ENCODE measurements at places on chromosomes 6 and 20.

DNA sequence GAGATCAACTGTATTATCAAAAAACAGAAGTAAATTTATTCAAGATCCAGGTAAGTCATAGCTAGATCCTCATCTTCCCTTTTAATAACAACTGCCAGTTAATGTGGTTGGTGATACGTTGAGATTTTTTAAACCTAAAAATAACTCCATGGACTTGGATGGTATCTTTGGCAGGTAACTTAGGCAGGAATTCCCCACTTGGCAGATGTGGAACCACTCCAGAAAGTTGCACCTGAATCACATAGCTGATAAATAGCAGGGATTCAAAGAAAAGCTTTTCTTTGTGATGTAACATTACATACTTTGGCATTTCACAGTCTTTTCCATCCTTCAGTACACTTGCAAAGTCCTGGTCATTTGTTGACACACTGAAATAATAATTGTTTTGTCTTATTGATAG, 62.6 kb downstream of the PRPH2 start:
- DNase-seq = no peak

- no peak for DNase-seq
These were observed 332.9 kb downstream of the RNF144B start for GRCh38 chr6:18720075-18720474.

DNA sequence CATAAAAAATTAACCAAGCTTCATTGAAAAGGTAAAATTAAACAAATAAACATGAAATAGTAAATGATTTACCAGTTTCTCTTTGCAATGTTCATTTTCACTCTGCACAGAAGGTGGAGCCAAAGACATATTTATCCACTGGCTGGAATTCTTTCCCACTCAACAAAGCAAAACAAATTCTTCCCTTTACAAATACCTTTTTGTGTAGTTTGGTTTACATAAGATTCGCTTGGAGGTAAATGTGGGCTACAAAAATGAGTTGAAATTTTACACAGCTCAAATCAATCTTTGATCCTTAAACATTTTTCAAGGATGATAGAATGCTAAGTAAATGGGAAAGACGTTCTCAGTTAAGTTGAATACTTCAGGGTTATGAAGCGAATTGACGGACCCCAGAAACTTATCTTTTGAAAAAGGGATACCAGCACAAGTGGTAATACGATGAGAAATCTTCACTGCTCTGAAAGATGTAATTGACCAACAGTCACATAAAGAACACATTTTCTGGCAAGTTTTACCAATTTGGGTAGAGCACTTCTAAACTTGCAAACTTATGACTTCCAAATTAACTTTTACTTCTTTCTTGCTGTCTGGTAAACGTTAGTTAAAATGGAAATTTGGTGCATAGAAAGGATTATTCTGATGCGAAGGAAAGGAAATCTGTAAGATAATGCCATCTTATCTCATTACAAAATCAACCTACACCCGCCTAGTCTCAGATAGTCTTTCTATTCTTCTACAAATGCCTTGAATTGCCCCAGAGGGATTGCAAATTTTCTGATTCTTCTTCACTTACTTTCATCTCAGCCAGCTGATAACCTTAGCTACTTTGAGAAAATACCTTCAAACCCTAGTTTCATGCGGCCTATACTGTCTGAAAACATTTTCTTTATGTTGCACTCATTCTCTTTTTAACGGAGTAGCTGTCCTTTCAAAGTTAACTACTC, 4.7 kb upstream of the GJA1 start:
- DNase-seq = peak; percentile 83

DNA sequence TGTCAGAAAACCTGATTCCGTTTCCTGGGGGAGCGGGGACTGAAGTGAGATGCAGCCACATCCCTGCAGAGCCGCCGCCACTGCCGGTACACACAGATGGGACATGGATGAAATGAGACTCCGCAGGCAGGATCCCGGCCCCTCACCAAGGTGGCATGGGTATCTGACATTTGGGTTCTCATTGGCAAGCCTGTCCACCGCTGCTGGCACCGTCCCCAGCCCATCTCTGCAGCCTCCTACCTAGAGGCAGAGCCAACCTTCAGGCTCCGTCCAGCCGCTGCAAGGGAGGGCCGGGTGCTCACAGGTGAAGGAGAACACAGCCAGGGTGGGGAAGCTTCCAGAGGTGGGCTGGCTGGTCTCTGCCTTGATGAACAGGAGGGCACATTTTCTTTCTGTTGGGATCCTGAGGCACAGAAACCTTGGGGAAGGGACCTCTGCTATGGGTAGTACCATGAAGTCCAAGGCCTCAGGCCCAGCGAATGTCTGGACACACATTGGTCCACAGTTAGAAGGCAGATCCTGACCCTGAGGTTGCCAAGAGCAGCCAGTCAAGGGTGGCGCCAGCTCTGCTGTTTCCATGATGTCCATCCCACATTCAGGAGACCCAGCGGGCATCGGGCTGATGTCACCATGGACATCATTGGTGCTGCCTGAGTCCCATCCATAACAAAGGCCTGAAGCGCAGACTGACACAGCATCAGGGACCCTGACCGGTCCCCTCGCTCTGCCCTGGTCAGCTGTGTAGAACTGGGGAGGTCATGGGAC, 177.4 kb downstream of the TAF4 start:
- DNase-seq = no peak

DNA sequence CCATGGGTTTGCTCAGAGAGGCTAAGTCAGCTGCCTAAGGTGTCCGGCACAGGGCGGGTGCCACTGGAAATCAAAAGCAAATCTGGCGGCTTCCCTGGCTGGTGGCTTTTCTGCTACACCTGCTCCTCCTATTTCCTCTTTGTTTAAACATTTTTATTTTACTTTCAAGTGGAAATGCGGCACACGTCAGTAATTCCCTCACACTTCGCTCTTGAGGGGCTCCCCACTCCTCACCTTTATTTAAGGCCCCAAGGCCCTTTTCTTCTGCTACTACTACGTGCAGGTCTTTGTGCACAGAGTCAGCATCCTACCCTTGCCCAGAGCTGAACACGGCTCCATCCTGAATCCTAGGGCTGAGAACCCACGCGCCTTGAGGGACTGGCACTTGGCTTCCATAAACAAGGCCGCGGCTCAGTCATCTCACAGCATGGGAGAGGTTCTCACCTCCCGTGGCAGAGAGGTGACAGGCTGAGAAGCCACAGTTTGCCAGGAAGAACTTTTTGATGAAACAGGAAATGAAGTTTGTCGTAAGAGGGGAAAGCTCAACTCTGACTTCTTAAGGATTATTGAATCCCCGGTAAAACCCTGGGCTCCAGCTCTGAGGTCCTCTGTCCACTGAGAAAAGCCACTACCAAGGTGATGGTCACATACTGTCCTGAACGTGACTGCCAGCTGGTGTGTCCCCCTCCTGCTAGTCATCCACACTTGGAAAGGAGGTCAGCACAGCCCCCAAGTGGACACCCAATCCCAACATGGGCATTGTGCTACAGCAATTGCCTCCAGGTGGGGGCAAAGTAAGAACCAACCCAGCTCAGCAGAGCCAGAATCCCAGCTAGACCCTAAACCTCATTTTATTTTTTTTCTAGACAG, 48.0 kb downstream of the NFATC2 start:
- DNase-seq = no peak

DNA sequence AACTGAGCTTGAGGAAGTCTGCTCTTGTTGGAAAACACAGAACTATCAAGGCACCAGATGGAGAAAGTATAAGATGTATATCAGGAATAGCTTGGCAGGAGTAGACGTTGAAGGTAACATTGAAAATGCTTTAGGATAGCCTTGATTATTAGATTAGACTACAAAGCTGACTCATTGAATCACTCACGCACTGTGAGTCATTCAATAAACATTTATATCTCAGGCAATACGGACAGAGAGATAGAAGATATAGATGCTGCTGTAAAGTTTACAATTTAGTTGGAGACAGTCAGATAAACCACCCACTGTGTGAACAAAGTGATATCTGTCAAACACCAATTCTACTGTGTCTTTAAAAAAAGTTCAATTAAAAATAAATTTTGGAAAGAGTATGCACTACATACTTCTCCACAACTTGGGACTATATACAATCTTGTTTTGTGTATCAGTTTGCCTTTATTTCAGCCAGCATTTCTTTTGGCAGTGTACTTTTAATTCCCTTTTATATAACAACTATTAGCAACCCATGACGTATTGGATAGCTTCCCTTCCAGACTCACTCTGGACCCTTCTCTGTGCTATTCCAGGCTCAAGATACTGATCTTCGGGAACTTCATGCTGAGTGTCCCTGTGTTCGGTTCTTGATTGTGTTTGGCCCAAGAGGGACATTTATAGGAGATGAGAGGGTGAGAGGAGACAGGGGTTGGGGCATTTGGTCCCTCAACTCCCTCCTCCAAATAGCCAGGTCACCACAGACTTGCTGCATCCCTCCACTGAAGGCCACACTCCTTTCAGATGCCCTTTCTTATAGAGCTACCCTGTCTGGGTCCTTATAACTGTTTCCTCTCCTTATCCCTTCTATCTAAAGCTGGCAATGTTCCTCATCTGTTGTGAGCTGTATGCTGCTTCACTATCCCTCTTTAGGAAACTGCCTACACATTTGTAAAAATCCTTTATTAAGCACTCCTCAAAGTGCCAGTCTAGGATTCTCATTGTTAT, 176.6 kb upstream of the PTPRK start:
- no peak for DNase-seq

DNA sequence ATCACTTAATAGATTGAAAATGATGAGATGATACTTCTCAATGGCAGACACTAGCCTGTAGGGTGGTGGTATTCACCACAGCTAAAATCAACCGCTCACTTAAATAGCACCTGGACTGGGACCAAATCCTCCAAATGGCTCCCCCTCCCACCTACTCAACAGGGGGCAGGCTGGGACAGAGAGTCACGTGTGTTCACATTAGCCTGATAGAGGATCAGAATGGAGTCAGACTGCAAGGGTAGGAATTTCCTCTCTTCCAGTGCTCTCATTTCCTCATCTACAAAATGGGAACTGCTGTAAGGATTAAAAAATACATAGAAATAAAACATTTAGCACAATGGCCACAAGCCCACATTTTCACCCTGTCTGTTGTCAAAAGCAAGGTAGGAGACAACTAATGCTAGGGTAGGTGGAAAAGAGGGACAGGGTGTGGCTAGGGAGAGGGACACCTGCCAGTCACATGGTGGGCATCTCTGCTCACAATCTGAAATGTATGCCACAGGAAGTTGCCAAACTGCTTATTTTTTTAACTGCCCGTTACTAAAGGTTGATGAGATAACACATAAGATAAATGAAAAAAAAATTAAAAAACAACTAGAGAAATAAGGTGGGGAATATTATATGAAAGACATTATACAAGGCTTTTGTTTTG, 55.3 kb downstream of the BACH2 start:
- DNase-seq = no peak

DNA sequence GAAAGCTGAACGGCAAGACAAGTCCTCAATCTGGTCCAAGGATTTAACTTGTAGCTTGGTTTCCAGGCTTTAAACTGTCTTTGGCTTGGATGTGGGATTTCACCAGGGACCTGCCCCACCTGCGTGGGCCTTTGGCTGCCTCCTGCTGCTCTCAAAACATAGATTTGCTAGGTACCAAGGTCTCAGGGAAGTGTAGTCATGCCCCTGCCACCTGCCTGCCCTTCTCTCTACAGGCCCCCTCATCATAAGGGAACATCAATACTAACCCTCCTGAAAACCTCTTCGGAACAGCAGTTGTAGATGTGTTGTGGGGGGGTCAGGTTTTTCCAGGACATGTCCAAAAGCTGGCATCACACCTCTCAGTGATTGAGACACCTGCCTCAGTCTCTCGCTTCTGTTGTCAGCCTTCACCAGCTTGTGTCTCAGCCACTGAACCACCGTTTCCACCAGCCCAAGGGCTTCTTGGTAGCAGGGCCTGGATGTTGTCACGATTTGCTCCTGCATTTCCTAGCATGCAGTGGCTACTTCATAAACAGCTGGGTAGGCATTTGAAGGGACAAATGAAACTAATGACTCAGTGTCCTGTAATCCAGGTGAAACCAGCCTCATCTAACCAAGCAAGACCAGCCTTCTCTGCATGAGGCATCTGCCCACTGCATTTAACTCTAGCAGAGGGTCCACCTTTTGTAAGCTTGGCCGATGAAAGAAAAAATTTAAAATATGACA, 141.6 kb upstream of the THBS2 start:
- no peak for DNase-seq

GRCh38 chr6:26475823-26476729, 18.3 kb downstream of the BTN2A1 start:
- DNase-seq = no peak

- no peak for DNase-seq
These were observed 37.3 kb upstream of the NXT1 start for GRCh38 chr20:23313271-23313670.

DNA sequence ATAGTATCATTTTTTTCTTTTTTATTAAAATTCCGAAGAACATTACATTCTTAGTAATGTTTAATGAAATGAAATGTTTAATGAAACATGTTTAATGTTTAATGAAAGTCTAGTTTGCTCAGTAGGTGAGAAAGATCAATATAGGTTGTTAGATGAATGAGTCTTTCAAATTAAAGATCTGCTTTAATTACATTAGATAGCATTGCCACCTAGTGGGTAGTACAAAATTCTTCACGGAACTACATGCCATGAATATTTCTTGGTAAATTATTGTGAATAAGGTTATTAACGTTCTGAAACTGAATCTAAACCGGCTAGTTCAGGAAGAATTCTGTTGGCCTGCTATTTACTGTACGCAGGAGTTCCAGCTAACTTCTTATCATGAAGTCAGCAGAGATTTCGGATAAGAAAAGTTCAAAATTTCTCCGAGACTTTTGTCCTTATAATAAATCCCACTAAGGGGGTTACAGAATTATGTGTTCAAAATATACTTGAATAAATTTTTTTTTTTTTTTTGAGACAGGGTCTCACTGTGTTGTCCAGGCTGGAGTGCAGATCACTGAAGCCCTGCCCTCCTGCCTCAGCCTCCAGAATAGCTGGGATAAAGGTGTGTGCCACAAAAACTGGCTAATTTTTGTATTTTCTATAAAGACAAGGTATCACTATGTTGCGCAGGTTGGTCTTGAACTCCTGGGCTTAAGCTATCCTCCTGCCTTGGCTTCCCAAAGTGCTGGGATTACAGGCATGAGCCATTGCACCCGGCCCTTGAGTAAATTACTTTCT, 7.9 kb upstream of the GMNN start:
- no peak for DNase-seq

- DNase-seq = no peak
These were observed 45.4 kb upstream of the PLCG1 start for GRCh38 chr20:41091927-41092326.

- no peak for DNase-seq
These were observed 98.9 kb downstream of the FAM120B start for GRCh38 chr6:170405311-170405975.
